Breast epithelium (tissue), 4 donors: ENCODE measurements at places on chromosomes 4 and X.

DNA sequence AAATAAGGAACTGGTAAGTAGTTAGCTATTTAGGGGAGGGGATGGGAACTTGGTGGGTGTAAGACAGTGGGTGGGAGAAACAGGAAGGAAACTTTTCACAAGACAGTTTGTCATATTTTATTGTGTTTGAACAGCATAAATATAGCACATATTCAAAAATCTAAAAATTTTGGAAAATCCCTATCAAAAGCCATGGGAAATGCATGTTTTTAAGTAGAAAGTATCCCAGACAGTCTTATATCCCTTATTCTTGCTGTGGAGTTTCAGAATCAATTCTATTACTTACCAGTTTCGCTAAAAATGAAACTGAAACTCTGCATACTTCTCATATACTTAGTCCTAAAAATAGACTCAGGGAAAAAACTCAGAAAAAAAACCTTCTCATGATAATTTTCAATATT lies 22.3 kb upstream of the RASGEF1B start:
- no peak for DNase-seq

- DNase-seq, result no peak
These were observed 32.4 kb downstream of the UBE2D3 start for GRCh38 chr4:102794999-102795398.

- no peak for DNase-seq
These were observed 57.9 kb downstream of the DKK2 start for GRCh38 chr4:106978046-106978774.

GRCh38 chr4:10441512-10441911 lies 15.7 kb downstream of the ZNF518B start:
- no peak for DNase-seq

- no peak for DNase-seq
These were observed 105.0 kb downstream of the AREG start for GRCh38 chr4:74549936-74550335.

DNA sequence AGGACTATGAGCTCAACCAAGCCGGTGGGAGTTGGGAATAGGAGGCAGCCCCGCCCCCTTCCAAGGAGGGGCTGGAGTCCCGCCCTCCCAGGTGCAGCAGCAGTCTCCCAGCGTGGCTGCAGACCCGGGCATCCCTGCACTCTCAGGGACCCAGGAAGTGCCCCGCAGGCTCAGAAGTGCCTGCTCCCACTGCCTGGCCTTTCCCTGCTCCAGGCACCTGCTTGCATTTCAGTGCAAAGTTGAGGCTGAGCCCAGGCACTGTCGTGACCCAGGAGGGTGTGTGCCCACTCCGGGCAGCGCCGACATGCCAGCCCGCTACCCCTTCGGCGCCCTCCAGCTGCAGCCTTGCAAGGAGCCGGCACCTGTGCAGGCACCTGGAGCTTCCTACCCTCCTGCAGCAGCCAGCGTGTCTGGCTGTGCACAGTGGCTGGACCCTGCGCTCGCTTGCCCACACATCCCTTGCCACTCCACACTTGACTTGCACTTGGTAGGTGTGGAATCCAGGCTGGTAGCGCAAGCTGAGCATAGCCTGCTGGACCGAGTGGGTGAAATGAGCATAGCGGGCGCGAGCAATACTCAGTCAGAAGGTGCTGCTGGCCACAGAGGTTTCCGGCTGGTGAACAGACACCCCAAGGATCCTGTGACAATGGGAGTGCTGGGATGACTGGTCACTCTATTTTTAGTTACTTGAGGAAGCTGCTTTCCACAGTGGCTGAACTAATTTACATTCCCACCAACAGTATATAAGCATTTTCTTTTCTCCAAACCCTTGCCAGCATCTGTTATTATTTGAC lies 236.3 kb downstream of the PCDH10 start:
- DNase-seq, result no peak

- DNase-seq, result no peak
These were observed 332.5 kb upstream of the TRAM1L1 start for GRCh38 chr4:117417856-117418255.

DNA sequence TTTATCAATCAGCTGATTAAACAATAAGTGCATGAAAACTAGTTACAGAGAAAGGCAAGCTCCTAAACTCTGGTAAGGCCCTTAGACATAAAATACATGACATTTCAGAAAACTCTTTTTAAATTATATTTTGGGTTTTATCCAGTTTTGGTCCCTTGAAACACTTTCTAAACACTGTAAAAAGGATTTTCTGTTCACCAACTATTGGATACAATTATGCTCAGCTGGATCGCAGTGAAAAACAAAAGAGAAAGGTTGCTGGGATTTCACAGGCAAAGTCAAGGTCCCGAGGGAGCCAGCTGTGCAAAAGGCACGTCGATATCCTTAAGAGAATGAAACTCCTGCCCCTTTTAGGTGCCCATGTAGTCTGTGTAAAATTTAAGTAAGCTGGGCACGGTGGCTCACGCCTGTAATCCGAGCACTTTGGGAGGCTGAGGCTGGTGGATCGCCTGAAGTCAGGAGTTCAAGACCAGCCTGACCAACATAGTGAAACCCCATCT lies 1018.4 kb upstream of the INTU start:
- no peak for DNase-seq

GRCh38 chr4:33160126-33160525 lies 2440.0 kb downstream of the PCDH7 start:
- DNase-seq, result no peak

DNA sequence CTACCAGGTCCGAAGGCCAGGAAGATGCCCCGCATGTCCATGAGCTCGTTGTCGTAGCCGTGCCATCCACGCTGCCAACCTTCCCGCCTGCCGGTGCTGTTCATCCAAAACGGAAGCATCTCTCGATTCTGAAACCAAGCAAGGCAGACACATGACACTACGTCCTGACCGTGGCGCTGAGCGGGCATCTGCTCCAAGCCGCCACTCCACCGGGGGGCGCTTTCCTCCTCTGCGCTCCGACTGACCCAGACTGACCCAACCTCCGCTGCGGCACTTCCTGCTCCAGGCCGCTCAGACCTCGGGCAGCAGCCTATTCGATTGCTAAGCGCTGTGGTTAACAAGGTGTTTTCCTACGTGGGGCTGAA lies 120.5 kb downstream of the ENPP6 start:
- peak; percentile 56 for DNase-seq

DNA sequence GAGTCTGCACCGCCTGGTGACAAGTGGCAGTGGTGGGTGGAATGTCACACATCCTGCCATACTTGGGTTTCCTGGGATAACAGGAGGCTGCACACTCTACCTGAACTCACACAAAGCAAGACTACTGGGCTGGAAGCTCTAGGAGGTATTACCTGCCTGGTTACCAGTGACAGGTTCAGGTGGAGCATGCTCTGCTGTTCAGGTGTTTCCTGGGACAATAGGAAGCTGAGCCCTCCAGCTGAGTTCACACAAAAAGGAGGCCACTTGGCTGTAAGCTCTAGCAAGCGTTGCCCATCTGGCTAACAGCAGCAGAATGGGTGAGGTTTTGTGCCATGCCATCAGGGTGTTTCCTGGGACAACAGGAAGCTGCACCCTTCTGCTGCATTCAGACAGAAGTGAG lies 17.4 kb upstream of the UGT2B7 start:
- no peak for DNase-seq

DNA sequence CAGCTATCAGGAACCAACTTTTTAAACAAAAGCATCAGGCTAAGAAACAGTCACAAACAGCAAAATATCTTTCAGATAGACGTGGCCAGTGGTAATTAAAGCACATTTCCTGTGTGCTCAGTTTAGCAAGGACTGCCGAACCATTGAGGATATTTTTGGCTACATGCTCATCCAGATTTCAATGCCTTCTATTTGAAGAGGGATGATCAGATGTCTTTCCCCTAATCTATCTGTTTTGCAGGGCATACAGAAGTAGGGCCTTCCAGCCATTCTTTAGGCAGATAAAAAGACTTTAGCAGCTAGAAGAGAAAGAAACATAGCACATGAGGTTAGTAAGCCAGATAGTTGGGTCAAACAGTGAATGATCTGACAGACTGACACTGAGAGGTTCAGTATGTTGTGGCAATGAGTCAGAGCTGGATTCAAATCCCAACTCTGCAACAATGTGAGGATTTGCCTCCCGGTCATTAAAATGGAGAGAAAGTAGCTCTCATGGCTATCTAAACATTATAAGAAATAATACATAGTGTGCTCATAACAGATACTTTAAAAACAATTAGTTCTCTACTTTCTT lies 100.0 kb upstream of the PRKG2 start:
- DNase-seq, result no peak

DNA sequence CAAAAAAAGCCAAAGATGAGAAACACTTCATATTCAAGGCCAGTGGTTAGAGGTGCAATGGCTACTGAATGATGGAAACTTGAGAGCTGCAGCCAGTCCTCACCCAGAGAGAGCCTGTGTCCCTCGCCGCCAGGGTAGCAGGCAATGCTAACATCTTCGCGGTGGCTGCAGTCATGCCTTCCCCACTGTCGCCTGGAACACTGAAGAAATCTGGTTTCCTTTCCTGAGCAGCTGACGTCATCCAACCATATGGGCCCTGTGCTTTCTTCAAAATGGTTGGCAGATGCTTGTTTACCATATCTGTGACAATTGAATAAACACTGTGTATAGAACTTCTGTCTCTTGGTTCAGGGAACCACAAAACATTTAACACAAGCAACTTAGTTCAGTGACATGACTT lies 39.7 kb downstream of the PRSS12 start:
- no peak for DNase-seq

- DNase-seq, result no peak
These were observed 22.5 kb upstream of the TRIM2 start for GRCh38 chr4:153181700-153182099.

- DNase-seq, result no peak
These were observed 58.6 kb upstream of the MSX1 start for GRCh38 chr4:4800646-4801408.

DNA sequence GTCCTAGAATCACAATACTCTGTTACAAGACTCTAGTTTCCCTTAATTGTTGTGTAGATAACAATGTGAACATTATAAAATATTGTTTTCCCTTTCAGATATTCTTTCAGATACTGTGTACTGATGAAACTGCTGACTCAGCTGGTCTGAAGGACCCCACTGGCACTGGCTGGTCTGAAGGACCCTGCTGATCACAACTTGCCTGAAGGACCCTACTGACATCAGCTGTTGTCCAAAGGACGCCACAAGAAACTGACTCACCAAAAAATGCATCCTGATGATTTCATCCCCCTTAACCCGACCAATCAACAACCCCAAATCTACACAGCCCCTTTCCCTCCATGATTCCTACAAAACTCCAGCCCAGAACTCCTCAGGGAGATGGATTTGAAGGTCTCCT lies 258.8 kb upstream of the GNPDA2 start:
- DNase-seq, result no peak
